ENCODE measurements at places on chromosomes 7 and 10. TPM values are rescaled to one million over a fixed set of nuclear protein-coding genes. Genes with fewer than 3 reads are reported as not detected.
A peak's percentile ranks its signal among the peaks of the same experiment; 100 is the strongest.

DNA sequence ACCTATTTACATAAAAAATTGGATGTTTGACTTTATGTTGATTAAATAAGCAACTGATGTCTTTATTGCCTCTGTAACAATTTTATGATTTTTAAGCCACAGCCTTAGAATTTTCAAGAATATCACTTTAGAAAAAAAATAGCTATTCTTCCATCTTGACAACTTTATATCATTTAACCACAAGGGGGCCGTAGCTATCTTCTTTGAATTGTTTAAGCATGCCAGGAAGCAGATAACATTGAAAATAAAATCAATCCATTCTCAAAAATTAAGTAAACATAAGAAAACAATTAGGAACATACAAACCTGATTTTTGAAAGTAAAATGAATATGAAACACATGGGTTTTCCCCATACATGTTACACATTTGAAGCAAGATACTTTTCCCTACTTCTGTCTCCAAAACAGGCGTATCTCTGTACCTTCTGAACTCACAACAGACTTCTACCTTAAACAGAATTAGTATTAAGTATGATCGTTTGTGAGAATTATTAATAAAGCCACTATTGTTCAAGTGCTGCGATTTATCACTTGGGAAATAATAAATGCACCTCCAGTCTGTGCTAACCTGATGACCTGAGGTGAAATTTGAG is 209.0 kb downstream of the CACNA2D1 start:
- peak; percentile 59 for DNase-seq

DNA sequence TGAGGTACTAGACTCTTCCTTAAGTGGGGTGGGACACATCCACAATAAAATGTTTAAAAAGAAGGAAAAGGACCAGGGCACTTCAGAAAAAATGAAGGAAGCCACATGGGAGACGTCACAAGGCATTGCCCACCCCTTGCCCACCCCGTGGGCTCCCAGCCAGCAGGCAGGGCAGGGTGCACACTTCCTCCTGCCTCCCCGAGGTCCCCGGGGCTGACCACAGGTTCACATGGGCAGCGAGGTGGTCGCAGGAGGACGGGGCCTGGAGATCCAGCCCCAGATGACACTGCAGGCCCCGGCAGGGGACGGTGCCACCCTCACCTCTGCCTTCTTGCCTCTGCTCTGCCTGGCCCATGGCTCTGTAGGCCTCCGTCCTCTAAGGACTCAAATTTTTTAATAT is 45.6 kb downstream of the PWWP2B start:
- no peak for DNase-seq

GRCh38 chr10:15182540-15183207 is 14.2 kb upstream of the NMT2 start:
- DNase-seq, result peak; percentile 58

Gene PIK3AP1
- polyA plus RNA-seq, result 0.14 TPM

DNA sequence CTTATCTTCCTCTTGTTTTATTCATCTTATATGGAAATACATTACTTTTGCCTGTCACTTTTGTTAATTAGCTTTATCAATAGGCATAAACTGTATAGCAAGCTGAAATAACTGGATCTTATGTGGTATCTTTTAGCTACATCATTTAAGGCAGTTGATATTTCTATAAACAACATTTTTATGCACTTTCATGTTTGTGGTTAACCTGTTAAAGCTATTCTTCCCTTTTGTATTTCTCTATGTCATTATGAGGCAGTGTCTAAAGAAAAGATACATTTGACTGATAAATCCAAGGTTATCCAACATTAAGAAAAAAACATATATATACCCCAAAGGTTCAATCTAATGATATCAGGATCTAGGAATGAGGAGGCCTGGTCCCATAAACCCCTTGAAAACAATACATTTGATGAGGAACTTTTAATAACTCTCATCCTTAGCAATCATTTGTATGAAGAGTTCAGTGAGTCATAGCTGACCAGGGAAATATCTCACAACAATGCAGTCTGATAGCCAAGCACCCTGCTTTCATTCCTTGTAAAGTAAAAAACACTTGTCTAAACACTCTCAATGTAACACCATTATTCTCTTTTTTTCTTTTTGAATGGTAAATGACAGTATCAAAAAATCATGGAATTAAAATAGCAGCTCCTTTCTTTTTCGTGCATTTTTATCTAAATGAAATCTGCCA is 300.9 kb downstream of the NEBL start:
- peak; percentile 1 for DNase-seq

DNA sequence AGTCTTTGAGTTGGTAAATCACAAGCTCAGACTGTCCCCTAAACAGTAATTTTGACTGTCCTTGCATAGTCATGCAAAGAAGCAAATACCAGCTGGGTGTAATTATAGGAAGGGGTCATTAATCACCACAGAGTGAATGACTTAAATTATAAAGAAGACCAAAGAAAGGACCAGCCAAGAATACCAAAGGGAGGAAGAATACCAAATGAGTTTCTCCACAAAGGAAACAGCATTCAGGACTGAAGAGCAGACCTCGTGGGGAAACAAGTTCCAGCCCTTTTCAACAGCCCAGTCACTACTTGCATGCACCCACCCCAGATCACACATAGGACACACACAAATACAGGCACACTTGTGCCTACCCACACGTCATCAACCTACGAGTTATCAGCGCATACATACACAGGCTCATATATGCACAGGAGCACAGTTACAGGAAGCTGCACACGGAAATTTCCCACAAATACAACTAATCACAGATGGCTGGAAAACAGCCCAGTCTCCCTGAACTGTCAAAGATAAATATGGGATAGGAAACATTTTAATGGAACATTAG is 77.6 kb downstream of the DENND2A start:
- DNase-seq, result peak; percentile 13

All from IMR-90 (cell line).